ENCODE measurements at places on chromosomes 12 and 14.

DNA sequence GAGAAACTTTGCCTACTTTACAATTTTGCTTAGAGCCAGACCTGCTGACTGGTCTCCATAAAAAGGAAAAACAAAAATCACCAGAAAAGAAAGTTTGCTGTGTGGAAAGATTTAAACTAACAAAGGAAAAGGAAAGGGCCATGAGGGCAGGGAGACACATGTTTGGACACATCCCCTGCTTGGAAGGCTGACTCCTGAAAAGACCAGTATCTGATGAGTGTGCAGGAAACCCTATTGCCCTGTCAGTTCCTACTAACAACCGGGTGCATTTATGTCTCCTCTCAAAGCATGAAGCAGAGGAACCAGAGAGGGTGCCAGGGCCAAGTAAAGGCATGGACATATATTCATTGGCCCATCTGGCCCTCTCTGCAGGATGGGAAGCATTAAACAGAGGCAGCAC lies 7.0 kb upstream of the STAB2 start:
- no peak for DNase-seq

- no peak for DNase-seq
Measured at GRCh38 chr12:18470251-18470650, 208.9 kb downstream of the PIK3C2G start.

DNA sequence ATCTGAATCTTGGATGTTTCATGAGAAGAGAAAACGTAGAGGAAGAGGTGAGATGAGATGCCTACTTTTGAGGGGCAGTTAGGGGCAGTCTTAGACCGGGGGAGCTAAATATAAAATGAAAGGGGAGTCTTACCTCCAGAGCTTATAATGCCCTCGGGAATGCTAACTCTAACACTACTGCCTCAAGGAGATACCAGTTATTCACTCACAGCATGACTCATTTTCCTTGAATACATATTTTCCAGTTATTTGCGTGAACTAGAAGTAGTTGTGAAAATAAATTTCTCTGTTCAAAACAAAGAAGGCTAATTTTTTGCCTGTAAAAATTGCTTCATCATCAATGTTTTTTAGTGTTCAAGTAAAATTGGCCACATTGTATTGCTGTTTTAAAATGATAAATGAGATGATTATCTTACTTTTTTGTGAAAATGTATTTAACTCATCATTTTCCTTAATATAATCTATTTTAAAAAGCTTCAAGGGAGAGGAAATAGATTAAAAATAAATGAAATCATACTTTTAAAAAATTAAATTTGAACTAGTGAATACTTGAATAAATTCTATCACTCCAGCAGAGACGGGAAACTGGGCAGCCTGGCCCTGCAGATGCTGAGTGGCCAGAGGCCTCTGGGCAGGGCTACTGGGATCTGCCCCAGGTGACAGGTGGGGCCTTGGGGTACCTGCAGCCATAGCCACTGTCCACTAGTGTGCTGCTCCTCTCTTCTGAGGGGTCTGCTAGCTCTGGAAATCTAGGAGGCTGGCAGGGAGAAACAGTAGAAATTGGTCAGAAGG lies 339.3 kb downstream of the EGLN3 start:
- DNase-seq = no peak

DNA sequence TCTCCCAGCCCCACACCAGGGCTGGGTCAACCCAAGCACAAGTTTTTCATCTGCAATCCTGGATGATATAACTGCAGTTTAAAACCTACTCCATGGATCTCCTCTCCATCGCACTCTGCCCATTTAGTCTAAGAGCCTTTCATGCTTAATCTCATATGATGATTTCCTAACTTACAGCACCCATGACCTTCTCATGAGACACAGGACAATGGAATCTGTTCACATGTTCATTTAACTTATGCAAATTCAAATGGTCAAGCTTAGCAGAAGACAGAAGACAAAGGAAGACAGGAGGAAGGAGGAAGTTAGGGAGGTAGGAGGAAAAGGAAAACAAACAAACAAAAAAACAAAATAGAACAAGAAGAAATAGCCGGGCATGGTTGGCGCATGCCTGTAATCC lies 64.6 kb upstream of the PNMA1 start:
- peak; percentile 76 for DNase-seq

DNA sequence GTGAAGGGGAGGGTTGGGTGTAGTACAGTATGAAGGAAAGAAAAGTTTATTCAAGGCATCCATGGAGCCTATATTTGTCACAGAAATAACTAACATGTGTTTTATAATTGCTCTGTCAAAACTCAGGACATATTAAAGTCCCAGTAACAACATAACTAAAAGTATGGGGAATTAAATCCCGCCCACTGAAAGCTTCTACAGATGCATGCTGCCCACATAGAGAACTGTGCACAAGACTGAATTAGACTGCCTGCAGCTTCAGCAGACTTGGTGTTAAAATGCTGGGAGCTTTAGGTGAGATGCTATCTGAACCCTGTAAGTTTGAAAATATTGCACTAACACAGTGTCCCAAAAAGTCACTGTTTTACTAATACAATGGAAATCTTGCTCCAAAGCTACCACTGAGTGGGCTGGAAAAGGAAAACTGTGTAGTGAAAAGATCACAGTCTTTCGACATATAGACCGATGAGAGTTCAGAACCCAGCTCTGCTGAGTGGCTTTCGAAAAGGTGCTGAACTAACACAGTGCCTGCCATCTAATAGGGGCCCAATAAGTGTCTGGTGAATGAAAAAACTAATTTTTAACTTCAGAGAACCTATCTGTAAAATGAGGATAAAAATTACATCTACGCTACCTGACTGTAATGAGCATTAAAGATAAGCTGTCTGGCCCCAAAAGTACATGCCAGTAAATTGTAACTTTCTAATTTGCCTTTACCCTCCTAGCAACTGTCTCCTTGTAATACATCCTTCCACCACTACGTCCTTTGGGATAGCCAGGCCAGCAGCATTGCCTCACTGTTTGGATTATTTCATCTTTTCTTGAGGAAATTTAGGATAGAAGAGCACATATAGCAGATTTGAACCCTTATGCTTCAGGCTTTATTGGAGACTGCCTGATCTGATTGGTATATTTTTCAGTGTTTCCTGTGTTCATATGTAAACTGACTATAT lies 237.6 kb downstream of the BCAT1 start:
- no peak for DNase-seq

- DNase-seq = peak; percentile 11
Measured at GRCh38 chr14:99001241-99001640, 270.8 kb downstream of the BCL11B start.

GRCh38 chr12:94788298-94788697 lies 137.9 kb upstream of the TMCC3 start:
- no peak for DNase-seq

DNA sequence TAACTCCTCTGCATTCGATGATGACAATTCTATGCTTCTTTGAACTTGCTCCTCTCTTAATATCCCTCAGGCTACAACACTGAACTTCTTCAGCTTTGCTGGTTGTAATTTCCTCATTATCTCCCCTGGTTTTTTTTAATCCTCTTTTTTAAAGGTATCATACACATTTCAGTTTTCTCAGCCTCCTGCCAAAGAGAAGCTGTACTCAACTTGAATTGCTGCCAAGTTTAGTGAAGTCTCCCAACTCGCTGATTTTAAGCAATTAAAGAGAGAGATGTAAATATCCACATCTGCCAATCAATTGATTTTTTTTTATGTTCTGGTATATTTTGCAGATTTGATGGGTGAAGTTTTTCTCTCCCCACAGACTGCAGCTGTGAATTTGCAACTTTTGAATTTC lies 817.8 kb downstream of the GALC start:
- no peak for DNase-seq
